Activated CD8-positive, alpha-beta T cell treated with anti-CD3 and anti-CD28 coated beads, Interleukin-2, amount 10 ng/mL, durations not matched to agents 7 days and 5 days (primary cell): ENCODE measurements at places on chromosomes 13 and 19.

- DNase-seq = no peak
These were observed 153.9 kb downstream of the MIPEP start for GRCh38 chr13:23735329-23735728.

- DNase-seq = no peak
These were observed 12.4 kb upstream of the TINCR start for GRCh38 chr19:5580161-5580571.

DNA sequence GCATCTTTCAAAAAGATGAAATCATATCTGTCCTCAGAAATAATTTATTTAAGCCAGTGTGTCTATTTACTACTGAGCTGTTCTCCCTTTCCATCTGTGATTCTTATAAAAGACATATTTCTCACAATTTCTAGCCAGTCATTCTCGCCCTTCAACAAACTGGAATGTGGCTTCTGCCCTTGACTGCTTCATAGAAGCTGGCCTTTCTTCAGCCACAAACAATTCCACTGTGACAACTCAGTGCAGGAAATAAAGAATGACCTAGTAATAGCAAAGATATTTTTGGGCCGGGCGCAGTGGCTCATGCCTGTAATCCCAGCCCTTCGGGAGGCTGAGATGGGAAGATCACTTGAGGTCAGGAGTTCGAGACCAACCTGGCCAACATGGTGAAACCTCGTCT lies 655.5 kb downstream of the PCDH9 start:
- DNase-seq = no peak

DNA sequence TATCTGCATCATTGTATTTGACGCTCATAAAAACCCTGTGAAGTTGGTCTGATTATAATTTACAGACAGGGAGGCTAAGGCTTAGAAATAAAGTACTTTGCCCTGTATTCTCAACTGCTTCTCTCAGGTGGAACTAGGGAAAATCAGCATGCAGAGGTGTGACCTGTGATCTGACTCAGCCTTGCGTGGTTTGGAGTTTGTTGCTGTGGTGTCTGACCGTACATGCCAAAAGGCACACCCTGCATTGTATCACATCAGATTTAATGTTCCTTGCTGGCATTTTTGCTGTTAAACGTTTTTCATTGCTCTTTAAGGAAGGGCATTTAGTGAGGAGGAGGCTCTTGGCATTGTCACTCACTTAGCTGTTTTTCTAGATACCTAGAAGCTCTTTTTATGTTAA lies 58.8 kb upstream of the C1QTNF9B start:
- no peak for DNase-seq

- DNase-seq = peak; percentile 49
These were observed 6.6 kb upstream of the FBXW9 start for GRCh38 chr19:12703046-12703445.

- DNase-seq = no peak
These were observed 3.6 kb downstream of the FCHO1 start for GRCh38 chr19:17754634-17755442.

GRCh38 chr13:27360562-27360961 lies 63.9 kb upstream of the GTF3A start:
- DNase-seq = no peak

DNA sequence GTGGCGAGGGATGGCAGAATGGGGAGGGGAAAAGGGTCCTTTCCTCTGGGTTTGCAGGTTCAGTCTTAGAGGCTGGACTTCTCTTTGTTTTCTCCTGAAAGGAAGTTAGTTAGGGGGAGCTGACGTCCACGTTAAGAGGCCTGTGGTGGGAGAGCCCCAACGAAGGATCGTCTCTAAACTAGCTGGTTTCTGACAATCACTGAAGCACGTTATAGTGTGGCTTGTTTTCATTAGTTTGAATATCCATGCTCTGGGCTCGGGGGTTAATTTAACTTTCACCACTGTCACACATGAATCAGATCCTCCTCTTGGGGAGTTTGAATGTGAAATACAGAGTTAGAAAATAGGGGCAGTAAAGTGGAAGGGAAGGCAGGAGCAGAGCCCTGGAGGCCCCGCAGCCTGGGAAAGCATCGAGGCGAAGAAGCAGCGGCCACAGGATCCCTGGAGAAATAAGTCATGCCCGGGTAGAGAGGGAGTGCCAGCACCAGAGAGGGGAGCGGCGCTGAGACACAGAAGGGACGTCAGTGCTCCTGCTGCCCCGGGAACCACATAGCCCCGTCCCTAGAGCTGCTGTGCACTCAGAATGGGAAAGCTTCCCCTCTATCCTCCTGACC lies 31.1 kb upstream of the AMER2 start:
- no peak for DNase-seq

GRCh38 chr13:54593504-54593903 lies 1564.9 kb downstream of the OLFM4 start:
- no peak for DNase-seq

DNA sequence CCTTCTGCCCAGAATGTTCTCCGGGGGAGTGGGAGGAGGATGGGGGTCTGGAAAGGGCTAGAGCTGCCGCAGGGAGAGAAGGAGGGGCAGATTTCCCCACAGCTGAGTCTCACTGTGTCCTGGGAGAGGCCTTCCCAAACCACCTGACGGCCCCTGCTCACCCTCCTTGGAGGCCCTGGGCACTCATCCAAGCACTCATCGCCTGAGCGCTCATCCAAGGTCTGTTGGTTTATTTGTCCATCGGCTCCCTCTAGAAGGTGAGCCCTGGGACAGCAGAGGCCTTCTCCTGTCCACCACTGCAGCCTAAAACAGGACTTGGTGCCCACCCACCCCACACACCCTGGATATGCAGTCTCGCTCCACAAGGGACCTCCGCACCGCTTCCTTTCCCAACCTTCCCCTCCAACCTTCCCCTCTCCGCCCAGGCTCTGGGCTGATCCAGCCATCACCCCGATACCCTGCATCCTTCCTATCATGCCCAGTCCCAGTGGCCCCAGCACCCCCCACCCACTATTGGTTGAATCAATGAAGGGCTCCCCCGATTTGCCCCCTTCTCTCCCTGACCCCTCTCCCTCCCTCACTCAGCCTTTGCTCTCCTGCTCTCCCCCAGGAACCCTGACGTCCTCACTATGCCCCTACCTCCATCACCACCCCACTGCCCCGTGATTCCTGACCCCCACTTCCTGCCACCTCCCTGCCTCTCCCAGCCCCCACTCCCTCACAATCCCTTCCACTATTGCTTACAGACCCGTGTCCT lies 1.7 kb downstream of the UBXN6 start:
- DNase-seq = no peak
